Activated CD8-positive, alpha-beta memory T cell treated with anti-CD3 and anti-CD28 coated beads, Interleukin-2, amount 10 ng/mL, durations not matched to agents 7 days and 5 days (primary cell): ENCODE measurements at places on chromosomes 6 and 20. TPM values are rescaled to one million over a fixed set of nuclear protein-coding genes. Genes with fewer than 3 reads are reported as not detected.

DNA sequence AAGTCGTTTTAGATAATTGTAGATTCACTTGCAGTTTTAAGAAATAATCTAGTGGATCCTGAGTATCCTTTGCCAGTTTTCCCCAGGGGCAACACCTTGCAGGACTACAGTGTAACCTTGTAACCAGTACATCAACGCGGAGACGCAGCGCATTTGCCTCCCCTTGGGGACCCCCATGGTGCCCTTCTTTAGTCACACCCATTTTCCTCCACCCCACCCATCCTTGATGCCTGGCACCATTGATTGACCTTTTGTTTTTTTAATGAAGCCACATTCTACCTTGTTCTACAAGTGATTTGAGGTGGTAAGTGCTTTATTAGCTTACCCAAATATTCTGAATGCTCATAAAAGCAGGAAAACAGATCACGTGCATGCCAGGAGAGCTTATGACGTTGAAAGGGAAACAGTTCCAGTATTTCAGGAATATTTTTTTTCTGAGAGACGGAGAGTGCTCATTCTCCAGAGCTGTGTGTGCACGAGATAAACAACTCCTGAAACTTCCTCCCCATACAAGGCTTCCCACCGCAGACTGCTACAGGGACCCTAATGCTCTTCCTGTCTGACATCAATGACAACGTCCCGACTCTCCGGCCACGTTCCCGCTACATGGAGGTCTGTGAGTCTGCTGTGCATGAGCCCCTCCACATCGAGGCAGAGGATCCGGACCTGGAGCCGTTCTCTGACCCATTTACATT lies 35.7 kb downstream of the CDH26 start:
- H3K36me3 ChIP-seq = no peaks in the 10 kb centered on the region
- H3K4me3 ChIP-seq = no peak overlapping the region
- no peak overlapping the region for H3K27ac ChIP-seq
- no peaks in the 10 kb centered on the region for H3K27me3 ChIP-seq
- peaks cover 1% of the 10 kb centered on the region for H3K4me1 ChIP-seq

DNA sequence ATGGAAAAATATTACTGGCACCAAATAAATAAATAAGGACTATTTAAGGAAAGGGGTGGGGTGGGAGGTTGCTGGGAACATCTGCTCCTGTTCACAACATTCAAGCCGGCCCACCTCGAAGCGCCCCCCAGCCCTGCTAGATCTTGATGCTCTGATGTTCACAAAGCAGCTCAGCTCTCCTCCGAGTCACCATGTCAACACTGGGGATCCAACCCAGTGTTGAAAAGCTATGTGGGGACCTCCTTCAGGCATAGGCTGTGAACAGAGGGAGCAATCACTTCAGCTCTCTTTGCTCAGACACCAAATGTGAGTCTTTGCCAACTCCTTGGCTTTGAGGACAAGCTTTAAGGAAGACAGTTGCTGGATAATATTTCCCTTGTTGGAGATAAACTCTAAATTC lies 176.8 kb upstream of the NT5E start:
- no peaks in the 10 kb centered on the region for H3K27me3 ChIP-seq
- no peak for DNase-seq
- H3K36me3 ChIP-seq = no peaks in the 10 kb centered on the region

DNA sequence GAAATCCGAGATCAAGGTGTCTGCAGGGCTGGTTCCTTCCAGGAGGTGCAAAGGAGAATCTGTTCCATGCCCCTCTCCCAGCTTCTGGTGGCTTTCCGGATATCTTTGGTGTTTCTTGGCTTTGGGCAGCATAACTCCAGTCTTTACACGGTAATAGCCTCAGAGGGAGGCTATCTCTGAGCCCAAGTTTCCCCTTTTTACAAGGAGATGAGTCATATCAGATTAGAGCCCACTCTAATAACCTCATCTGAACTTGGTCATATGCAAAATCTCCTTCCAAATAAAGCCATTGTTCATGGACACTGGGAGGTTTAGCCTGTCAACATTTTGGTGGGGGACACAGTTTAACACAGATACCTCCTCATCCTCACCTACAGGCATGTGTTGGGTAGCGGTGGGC lies 213.7 kb downstream of the ATXN1 start:
- DNase-seq = no peak
- no peak overlapping the region for H3K27ac ChIP-seq
- no peak overlapping the region for H3K4me3 ChIP-seq
- H3K4me1 ChIP-seq = no peaks in the 10 kb centered on the region

- no peaks in the 10 kb centered on the region for H3K27me3 ChIP-seq
- no peaks in the 10 kb centered on the region for H3K4me1 ChIP-seq
- H3K27ac ChIP-seq = no peak overlapping the region
- no peaks in the 10 kb centered on the region for H3K36me3 ChIP-seq
These were observed 306.9 kb upstream of the PTCHD4 start for GRCh38 chr6:48417927-48418326.

GRCh38 chr20:10487142-10488136 lies 52.3 kb downstream of the SLX4IP start:
- peaks cover 24% of the 10 kb centered on the region for H3K4me1 ChIP-seq
- no peak overlapping the region for H3K27ac ChIP-seq
- no peaks in the 10 kb centered on the region for H3K27me3 ChIP-seq
- H3K4me3 ChIP-seq = no peak overlapping the region

Gene ZC3H12D
- 37.5 TPM for total RNA-seq

- no peaks in the 10 kb centered on the region for H3K36me3 ChIP-seq
- no peak overlapping the region for H3K4me3 ChIP-seq
- no peaks in the 10 kb centered on the region for H3K27me3 ChIP-seq
- peak; percentile 39 for DNase-seq
- H3K4me1 ChIP-seq = peaks cover 43% of the 10 kb centered on the region
- peak overlapping the region; percentile 8 for H3K27ac ChIP-seq
These were observed 2.3 kb upstream of the TUBB1 start for GRCh38 chr20:59016795-59017492.

Gene GGTLC1
- not detected for total RNA-seq

- H3K4me3 ChIP-seq = peak overlapping the region; percentile 45
- H3K27ac ChIP-seq = peak overlapping the region; percentile 15
- H3K27me3 ChIP-seq = peaks cover 5% of the 10 kb centered on the region
- peaks cover 29% of the 10 kb centered on the region for H3K4me1 ChIP-seq
- peaks cover 17% of the 10 kb centered on the region for H3K36me3 ChIP-seq
- no peak for DNase-seq
These were observed 859 bp upstream of the RAE1 start for GRCh38 chr20:57350081-57350710.

- H3K4me1 ChIP-seq = peaks cover 2% of the 10 kb centered on the region
- H3K4me3 ChIP-seq = no peak overlapping the region
- no peak overlapping the region for H3K27ac ChIP-seq
- peaks cover 80% of the 10 kb centered on the region for H3K27me3 ChIP-seq
- no peaks in the 10 kb centered on the region for H3K36me3 ChIP-seq
- DNase-seq = no peak
These were observed 5.8 kb upstream of the RRBP1 start for GRCh38 chr20:17687800-17688199.

- H3K27ac ChIP-seq = no peak overlapping the region
- no peaks in the 10 kb centered on the region for H3K4me1 ChIP-seq
- no peaks in the 10 kb centered on the region for H3K36me3 ChIP-seq
- no peaks in the 10 kb centered on the region for H3K27me3 ChIP-seq
These were observed 653 bp downstream of the FRMD1 start for GRCh38 chr6:168078175-168078942.

GRCh38 chr6:30775104-30775503 lies 30.8 kb upstream of the IER3 start:
- DNase-seq = no peak
- no peak overlapping the region for H3K4me3 ChIP-seq
- no peak overlapping the region for H3K27ac ChIP-seq

Gene LIN28B
- total RNA-seq = not detected

Gene RIN2
- not detected for total RNA-seq

Gene RAB44
- not detected for total RNA-seq

Gene TRIM40
- total RNA-seq = not detected

DNA sequence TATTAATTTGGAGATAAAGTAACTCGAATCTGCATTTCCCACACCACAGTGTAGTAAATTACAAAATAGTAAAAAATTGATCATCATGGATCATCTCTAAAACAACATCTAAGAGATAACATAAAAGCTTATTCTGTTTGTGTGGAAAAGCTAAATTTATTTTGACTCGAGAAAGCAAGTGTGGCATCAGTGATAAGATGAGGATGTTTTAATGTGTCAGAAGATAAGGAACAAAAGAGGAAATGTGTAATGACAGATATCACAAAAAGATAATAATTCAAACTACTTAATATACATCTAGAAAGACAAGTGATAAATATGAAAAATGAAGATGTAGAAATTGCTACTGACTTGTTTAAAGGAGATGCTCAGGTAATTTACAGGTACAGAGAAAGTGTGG lies 74.1 kb downstream of the DNAH8 start:
- no peak overlapping the region for H3K27ac ChIP-seq
- no peak for DNase-seq
- H3K4me3 ChIP-seq = no peak overlapping the region
- H3K27me3 ChIP-seq = peaks cover 34% of the 10 kb centered on the region
- no peaks in the 10 kb centered on the region for H3K36me3 ChIP-seq
- no peaks in the 10 kb centered on the region for H3K4me1 ChIP-seq

GRCh38 chr6:90859056-90859455 lies 272.2 kb upstream of the MAP3K7 start:
- no peak overlapping the region for H3K4me3 ChIP-seq
- H3K4me1 ChIP-seq = peaks cover 4% of the 10 kb centered on the region
- H3K36me3 ChIP-seq = no peaks in the 10 kb centered on the region
- no peak for DNase-seq

Gene OPRL1
- 0.99 TPM for total RNA-seq

- DNase-seq = peak; percentile 58
- peaks cover 11% of the 10 kb centered on the region for H3K36me3 ChIP-seq
- peak overlapping the region; percentile 60 for H3K4me3 ChIP-seq
- H3K27ac ChIP-seq = peak overlapping the region; percentile 96
These were observed 41.8 kb downstream of the DSTN start for GRCh38 chr20:17611540-17612286.

Gene TEAD3
- total RNA-seq = 0.16 TPM

DNA sequence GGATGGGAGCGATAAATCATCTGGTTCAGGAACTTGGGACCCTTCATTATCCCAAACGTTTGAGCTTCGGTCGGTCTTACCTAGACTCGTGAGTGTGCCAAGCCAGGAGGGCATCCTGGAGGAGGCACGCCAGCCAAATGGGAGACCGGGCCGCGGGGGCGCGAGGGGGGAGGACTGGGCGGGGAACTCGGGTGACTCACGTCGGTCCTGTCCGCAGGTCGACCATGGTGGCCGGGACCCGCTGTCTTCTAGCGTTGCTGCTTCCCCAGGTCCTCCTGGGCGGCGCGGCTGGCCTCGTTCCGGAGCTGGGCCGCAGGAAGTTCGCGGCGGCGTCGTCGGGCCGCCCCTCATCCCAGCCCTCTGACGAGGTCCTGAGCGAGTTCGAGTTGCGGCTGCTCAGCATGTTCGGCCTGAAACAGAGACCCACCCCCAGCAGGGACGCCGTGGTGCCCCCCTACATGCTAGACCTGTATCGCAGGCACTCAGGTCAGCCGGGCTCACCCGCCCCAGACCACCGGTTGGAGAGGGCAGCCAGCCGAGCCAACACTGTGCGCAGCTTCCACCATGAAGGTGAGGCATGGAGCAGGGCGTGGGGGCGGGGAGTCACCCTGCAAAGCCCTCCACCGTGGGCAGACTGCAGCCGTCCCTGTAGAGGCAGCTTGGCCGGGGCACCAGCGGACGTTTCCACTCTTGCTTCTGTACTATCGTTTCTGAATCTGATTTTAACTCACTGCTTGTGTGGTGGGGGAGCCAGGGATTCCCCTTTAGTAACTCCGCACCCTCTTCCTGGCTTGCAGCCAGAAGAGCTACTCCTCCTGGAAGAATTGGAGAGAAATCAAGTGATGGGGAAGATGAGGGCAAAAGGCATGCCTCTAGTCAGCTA lies 2.7 kb downstream of the BMP2 start:
- no peaks in the 10 kb centered on the region for H3K36me3 ChIP-seq
- peaks cover 2% of the 10 kb centered on the region for H3K4me1 ChIP-seq
- H3K27me3 ChIP-seq = peaks cover 50% of the 10 kb centered on the region

Gene CNBD2
- total RNA-seq = 7.8 TPM

Gene BMP7
- not detected for total RNA-seq

GRCh38 chr20:45235995-45236394 lies 14.8 kb downstream of the SEMG2 start:
- H3K27ac ChIP-seq = no peak overlapping the region
- no peaks in the 10 kb centered on the region for H3K36me3 ChIP-seq
- H3K27me3 ChIP-seq = peaks cover 40% of the 10 kb centered on the region
- H3K4me3 ChIP-seq = no peak overlapping the region
- no peaks in the 10 kb centered on the region for H3K4me1 ChIP-seq
- DNase-seq = no peak

GRCh38 chr20:62916703-62917476 lies 9.4 kb downstream of the DIDO1 start:
- no peak overlapping the region for H3K4me3 ChIP-seq
- peaks cover 70% of the 10 kb centered on the region for H3K4me1 ChIP-seq
- peak overlapping the region; percentile 93 for H3K27ac ChIP-seq
- H3K27me3 ChIP-seq = no peaks in the 10 kb centered on the region
- peaks cover 22% of the 10 kb centered on the region for H3K36me3 ChIP-seq

Gene DEFB124
- total RNA-seq = not detected

GRCh38 chr20:20010639-20011500 lies 6.3 kb upstream of the NAA20 start:
- H3K36me3 ChIP-seq = no peaks in the 10 kb centered on the region
- no peak for DNase-seq
- H3K4me1 ChIP-seq = peaks cover 6% of the 10 kb centered on the region
- no peak overlapping the region for H3K4me3 ChIP-seq
- H3K27ac ChIP-seq = no peak overlapping the region

DNA sequence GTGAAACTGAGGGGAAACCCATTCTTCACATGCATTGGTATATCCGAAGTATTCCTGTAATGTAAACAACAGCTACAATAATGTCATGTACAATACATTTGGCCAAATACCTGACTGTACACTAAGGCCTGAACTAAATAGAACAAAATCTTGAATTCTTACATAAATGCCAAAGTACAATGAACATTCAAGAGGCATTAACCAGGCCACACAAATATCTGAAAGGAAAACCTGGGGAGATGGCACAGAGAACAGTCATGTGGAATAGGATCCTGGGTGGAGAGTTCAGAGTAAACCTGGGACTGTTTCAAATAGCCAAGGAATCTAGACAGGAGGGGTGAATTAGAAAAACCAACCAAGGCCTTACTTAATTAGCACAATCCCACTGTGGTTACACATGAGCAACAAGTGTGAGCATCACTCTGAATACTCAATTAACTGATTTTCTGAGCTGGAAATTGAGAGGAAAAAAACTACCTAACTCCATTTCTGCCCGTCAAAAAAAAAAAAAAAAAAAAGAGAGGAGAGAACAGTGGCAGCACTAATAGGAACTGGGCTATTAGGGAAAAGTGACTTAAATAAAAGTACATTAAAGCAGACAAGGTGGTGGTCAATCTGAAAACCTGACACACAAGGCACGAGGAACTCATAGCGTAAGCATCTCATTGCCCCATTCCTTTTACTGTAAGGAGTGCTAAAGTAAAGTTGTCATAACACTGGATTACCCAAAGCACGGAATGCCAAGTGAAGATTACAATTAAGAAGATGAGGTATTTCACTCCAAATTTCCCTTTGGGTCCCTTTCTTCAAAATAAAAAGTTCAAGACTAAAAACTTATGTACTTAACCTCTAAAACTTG lies 10.9 kb downstream of the SNX5 start:
- H3K4me1 ChIP-seq = peaks cover 88% of the 10 kb centered on the region
- H3K36me3 ChIP-seq = peaks cover 74% of the 10 kb centered on the region
- no peak overlapping the region for H3K4me3 ChIP-seq
- no peaks in the 10 kb centered on the region for H3K27me3 ChIP-seq
- peak overlapping the region; percentile 50 for H3K27ac ChIP-seq
- DNase-seq = no peak
